ENCODE measurements at places on chromosomes 13 and 19.

- DNase-seq, result no peak
These were observed 18.5 kb upstream of the ZNF331 start for GRCh38 chr19:53519446-53519845.

- DNase-seq, result no peak
These were observed 5.1 kb downstream of the CBARP start for GRCh38 chr19:1232652-1233072.

DNA sequence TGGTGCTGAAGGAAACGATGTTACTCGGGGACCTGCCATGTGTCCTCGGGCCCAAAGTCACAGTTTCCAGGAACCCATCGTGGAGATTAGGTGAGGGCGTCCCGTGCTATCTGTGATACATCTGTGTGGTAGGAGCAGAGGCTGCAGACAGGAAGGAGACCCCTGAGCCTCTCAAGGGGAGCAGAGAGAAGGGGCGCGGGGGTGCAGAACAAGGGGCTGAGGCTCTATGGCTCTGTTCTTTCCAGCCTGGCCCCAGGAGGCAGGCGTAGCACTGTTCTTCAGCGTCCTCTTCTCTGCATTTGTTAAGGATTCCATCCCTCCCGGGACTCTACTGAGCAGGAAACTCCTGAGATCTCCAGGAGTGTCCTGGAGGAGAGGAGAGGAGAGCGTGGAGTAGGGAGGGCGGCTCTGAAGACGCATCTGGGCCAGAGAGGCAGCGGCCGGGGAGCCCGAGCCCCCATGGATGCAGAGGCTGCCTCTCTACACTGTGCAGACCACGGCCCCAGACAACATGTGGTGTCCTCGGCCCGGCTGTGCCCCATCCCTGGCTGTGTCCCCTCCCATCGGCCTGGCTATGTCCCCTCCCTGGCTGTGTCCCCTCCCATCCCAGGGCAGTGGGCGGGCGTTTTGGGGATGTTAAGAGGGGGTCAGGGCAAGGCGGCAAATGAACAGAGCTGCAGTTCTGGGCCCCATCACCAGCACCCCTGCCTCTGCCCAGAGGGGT lies 118.0 kb downstream of the ATP11A start:
- no peak for DNase-seq

DNA sequence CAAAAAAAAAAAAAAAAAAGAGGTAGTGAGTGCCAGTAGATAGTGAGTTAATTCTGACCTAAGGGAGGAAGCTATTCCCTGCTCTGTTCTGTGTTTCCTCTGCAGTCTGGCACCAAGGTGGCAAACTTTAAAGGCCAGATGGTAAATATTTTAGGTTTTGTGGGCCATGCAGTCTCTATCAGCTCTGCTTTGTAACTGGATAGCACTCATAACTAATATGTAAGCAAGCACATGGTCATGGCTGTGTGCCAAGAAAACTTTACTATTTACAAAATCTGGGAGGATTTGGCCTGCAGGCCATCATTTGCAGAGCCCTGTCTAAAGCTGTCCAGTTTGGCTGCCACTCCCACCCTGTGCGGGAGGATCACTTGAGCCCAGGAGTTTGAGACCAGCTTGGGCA lies 4.3 kb downstream of the PIN1 start:
- no peak for DNase-seq

DNA sequence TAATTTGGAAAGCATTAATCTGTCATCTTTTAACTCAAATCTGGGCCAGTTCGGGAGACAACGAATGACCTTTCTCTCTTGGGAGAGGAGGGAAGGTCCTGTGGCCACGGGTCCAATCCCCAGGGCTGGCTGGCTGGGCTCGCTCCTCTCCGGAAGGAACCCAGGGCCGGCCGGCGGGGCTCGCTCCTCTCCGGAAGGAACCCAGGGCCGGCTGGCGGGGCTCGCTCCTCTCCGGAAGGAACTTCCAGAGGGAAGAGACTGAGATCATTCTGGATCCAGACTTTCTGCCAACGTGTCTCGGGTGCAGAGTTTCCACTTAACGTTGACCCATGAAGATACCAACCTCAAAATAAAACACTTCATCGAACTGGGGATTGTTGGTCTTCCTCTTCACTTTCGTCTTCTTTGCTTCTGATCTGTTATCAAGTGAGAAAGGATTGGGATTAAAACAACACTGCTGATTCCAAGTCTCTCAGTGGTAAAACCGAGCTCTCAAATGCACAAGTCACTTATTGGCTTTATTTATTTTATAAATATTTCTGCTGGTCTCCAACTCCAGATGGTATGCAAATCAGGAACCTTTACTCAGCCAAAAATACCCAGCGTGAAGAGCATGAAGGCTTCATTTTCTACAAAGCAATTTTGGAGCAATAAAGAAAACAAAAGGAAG lies 53.3 kb upstream of the C13orf46 start:
- no peak for DNase-seq

- DNase-seq, result no peak
These were observed 6.3 kb upstream of the ZSWIM4 start for GRCh38 chr19:13788991-13789390.

- DNase-seq, result no peak
These were observed 843 bp downstream of the MEX3D start for GRCh38 chr19:1567116-1567847.

GRCh38 chr13:74017301-74018061 lies 116.7 kb downstream of the KLF12 start:
- no peak for DNase-seq

DNA sequence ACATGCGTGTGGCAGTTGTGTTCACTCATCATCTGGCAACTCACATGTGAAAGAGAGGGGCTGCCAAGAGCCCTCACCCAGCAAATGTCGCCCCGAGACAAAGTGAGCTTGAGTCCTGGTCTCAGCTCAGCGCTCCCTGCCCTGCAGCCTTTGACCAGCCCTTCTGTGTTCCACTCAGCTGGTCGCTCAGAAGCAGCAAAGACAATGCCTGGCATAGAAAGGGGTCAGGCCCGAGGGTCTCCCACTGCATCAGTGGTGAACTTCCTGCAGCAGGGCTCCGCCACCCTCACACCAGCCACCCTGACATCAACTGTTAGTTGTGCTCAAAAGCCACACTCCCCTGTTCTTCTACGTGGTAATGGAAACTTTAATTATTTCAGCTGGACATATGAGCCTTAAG lies 68.0 kb downstream of the SLC7A1 start:
- no peak for DNase-seq

- DNase-seq, result no peak
These were observed 44.8 kb upstream of the SPATA13 start for GRCh38 chr13:24115671-24116070.

DNA sequence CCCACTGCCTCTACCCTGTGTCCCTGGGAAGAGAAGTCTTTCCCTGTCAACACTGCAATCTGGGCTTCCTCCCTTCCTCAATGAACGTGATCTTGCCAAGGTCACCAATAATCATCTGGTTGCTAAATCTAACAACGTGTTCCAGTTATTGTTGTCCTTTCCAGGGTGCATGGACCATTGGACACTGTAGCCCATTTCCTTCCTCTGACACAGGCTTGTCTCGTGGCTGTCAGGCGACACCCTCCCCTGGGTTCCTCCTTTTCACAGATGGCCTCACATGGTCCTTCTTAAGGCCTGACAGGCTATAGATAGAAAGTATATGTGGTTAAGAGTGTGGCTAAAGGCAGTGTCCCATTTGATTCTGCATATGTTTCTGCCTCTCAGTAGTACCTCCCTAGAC lies 67.7 kb upstream of the STARD13 start:
- no peak for DNase-seq

- DNase-seq, result no peak
These were observed 36.7 kb upstream of the RANBP3 start for GRCh38 chr19:6014551-6015135.

GRCh38 chr19:16193466-16193865 lies 4.2 kb upstream of the AP1M1 start:
- no peak for DNase-seq

DNA sequence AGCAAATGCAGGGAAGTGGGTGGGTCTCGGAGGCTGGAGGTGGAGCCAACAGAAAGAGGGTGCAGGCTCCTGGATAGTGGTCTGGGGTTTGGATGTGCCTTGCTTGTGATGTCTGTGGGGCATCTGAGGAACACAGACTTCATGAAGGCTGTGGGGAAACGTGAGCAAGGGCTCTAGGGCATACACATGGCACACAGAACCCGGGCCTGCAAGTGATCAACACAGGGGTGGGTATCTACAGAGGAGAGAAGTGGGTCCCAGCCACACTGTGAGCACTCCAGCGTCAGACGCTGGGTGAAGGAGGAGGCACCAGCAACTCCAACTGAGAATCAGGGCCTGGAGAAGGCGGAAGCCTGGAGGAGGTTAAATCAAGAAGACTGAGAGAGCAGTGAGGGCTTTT lies 5.4 kb upstream of the UBE2M start:
- DNase-seq, result no peak

GRCh38 chr19:1904860-1905109 lies 414 bp upstream of the ADAT3 start:
- no peak for DNase-seq

GRCh38 chr13:46687810-46688209 lies 109.2 kb downstream of the ESD start:
- DNase-seq, result no peak

GRCh38 chr13:110306340-110306959 lies 507 bp downstream of the COL4A1 start:
- DNase-seq, result no peak

DNA sequence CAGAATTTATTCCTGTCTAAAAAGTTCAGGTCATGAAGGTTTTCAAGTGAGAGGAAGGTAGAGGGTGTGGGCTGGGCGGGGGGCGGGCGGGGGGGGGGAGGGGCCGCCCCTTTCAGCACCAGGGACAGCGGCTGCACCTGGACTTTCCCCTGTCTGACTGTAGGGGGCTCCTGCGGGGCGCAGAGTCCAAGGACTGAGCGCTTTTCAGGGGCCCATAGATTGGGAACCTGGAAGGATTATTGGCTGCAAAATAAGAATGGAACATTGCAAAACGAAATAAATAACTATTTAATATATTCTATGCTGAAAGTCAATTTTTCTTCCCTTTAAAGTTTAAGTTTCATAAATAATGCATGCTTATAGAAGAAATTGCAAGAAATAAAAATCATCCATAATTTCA lies 8.9 kb upstream of the CYP4F3 start:
- DNase-seq, result peak; percentile 20

- DNase-seq, result no peak
These were observed 857.4 kb upstream of the PRR20A start for GRCh38 chr13:56283262-56283828.

DNA sequence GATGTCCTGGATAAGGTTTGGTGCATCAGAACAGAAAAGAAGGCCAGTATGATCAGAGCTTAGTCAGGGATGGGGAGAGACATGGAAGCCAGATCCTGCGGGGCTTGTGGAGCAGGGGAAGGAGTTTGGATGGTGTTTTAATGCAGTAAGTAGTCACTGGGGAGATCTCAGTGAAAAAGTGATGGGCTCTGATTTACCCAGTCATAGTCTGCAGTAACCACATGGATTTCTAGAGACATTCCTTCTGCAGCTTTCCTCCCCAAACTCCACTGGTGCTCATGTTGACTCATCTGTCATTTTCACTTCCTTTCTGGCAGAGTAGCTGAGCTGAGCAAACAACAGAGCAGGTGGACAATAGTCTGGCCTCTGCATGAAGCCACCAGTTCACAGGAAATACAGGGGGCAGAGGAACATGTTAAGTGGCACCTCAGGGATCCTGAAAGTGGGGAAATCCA lies 144.1 kb downstream of the DPF1 start:
- DNase-seq, result peak; percentile 97

DNA sequence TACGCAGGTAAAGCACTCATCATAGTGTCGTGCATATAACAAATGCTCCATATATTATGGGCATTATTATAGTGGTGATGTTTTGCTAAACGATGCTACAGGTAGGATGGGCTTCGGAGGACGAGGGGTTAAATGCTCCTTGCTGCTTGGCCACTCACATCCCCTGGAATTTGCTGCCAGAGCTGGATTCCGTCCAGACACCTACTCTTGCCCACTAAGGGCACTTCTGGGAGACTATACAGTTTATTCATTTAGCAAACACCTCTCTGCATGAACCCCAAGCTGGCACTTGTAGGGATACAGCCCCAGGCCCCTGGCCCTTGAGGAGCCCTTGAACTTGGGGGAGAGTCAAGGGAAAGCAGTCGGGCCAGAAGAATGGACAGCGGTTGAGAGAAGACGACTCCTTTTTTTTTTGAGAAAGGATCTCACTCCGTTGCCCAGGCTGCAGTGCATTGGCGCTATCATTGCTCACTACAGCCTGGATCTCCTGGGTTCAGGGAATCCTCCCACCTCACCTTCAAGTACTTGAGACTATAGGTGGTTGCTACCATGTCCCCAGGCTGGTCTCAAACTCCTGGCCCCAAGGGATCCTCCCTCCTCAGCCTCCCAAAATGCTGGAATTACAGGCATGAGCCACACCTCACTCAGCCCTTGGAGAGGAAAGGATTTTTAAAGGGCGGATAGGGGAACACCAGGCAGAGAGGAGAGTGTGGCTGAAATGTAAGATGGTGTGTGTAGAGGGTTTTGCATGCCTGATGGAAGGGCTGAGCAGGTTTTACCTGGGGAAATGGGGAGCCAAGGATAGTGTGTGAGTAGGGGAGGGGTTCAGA lies 1.1 kb upstream of the MRPL34 start:
- DNase-seq, result no peak

DNA sequence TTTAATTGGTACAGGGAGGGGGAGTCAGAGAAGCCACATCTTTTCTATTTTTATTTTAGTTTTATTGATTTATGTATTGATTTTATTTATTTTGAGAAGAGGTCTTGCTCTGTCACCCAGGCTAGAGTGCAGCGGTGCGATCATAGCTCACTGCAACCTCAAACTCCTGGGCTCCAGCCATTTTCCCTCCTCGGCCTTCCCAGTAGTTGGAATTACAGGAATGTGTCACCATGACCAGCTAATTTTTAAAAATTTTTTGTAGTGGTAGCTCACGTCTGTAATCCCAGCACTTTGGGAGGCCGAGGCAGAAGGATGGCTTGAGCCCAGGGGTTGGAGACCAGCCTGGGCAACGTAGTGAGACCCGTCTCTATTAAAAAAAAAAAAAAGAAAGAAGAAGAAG lies 4.1 kb downstream of the IL27RA start:
- no peak for DNase-seq

- DNase-seq, result no peak
These were observed 14.5 kb upstream of the ICAM3 start for GRCh38 chr19:10353793-10354391.

- DNase-seq, result no peak
These were observed 77.8 kb downstream of the VWA8 start for GRCh38 chr13:41883147-41883546.

DNA sequence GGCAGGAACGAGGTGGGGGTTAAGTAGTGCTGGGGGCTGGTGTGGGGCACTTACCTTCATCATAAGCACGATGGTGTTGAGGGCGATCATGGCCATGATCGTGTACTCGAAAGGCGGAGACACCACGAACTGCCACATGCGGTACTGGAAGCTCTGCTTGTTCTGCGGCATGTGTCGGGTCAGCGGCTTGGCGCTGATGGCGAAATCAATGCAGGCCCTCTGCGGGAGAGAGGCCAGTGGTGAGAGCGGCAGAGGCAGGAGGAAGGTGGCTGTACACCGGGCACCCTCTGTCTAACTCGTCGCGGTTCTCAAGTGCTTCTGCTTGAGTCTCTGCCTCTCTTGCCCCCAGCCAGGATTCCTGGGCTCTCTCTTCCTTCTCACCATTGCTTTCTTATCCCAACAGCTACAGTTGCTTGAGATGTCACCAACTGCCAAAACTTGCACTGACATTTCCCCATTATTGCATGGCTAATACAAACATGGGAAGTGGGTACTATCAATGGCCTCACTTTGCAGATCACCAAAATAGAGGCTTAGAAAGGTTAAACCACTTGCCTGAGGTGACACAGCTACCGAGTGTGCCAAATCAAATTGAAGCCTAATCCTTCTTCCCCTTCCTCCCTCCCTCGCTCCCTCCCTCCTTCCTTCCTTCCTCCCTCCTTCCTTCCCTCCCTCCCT lies 105.0 kb downstream of the IER2 start:
- DNase-seq, result no peak

- no peak for DNase-seq
These were observed 65.8 kb downstream of the LRCH1 start for GRCh38 chr13:46618694-46619254.

All from SHP77 (cell line).